ENCODE measurements at places on chromosomes 4 and X.

DNA sequence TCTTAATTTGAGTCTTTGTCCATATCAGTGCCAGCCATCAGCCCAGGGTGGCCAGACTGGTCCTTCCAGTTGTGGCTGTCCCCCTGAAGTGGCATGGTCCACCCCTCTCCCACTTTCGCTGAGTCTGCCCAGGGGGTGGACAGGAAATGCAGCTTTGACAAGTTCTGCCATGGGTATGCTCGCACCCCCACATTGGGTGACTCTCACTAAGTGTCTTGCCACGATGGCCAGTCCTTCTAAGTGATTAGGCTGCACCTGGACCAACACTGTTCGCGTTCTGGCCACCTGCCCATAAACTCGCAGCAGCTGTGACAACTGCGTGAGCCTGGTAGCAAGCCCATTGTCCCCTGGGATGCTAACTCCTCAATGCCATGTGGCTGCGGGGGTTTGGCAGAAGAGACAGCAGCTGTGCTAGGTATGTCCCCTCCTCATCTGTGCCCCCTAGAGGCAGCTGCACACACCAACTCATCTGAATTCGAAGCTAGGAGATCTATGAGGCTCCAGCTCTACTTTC lies 10.0 kb upstream of the LNX1 start:
- DNase-seq = no peak

- no peak for DNase-seq
These were observed 14.0 kb upstream of the PHKA2 start for GRCh38 chrX:18997916-18998315.

DNA sequence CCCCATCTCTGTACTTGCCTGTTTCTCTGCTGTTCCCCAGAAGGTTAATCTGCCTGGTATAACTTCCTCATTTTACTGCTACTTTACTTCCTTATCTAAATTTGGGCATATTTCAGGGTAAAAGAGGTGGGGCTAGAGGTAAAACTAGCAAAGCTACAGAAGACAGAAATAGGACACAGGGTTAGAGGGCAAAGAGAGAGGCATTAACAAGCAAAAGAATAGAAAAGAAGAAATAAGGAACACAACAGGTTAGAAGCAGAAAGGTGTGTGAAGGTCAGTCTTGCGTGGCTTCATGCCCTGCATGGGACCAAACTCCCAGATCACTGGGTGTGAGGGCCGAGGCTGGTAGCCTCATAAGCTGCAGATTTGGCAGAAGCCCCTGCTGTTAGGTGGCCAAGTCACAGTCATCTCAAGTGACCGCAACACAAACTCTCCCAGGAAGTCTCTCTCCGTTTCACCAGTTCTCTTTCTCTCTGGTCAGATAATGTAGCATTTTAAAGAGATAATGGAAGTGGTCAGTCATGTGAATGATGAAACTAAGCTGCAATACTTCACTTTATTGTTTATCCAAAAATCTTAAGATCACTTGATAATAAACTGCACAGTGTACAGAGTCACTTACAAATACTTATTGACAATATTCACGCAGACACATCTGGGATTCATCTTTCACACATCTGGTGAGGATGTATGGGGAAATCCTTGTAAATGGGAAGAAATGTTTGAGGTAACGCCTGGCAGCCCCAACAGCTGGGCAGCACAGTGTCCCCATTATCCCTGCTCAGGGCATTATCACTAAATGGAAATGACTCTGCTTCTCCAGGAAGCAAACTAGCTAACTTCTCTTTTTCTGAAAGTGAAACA lies 16.4 kb downstream of the TMEM154 start:
- no peak for DNase-seq

DNA sequence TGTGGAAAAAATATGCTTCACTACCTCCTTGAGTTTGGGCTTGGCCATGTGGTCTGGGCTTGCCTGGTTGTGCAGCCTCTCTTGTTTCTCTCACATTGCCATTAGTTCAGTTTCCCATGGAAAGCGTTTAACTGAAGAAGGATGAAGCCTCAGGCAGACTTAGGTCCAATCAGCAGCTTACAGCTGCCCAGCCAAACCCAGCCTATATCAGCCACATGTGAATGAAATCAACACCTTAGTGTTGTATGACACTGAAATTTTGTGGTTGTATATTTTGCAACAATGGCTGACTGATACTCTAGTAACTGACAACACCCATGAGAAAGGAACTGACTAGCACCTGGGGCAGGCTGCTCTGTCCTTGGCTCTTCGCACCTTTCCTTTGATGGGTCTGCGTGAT lies 81.2 kb downstream of the KLF8 start:
- DNase-seq = no peak

- DNase-seq = no peak
These were observed 39.1 kb downstream of the TMEM164 start for GRCh38 chrX:110041980-110042379.

DNA sequence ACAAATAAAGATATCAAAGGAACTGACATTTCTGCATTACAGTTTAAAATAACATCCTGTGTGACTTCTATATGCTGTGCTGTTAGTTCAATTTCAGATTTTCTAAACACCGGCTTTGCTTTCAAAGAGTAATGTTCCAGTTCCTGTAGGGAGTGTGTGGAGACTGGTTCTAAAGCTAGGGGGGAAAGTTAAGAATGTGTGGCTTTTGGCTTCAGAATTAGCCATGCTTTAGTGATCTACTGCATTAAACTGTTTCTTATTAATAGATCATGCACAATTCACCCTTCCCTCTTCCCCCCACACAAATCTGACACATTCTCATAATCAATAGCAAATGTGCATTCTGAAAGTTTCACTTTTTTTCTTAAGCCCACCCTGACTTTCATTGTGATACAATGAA lies 32.0 kb upstream of the DKK2 start:
- DNase-seq = no peak

GRCh38 chr4:69490271-69490670 lies 5.4 kb downstream of the UGT2B4 start:
- DNase-seq = no peak

GRCh38 chr4:188930822-188931221 lies 791.6 kb downstream of the TRIML1 start:
- no peak for DNase-seq

DNA sequence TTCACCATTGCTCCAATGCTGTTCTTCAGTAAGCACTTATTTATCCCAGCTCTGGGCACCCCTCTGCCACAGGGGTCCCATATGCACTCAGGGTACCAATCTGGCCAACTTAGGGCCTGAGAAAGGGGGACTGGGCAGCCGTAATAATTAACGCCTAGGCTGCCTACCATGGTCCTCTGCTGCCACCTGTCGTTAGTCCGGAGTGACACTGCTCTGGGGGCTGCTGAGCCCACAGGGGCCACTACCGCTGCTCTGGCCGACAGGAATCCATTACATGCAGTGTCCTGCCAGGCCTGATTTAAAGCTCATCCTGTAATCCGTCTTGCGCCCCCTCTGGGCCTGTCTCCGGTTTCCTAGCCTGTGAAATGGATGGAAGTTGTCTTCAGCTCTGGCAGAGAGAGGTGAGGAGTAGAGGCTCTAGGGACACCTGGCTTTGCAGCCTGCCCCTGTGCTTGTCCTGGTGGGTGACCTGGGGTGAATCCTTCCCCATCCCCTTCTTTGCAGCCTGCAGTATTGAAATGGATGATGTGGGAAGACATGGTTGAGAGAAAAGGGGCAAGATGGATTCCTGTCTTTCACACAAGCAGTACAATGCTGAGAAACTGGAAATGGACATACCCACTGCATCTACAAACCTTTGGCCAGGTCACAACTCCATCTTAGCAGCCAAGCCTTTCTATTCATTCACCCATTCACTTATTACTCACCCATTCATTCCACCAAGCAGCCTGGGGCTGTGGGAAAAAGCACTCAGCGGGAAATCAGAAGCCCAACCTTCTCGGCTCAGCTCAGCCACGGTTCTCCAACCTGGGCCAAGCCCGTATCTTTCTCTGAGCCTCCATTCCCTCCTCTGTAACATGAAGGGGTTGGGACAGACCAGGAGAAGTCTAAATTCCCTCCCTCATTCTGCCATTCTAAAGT lies 116.3 kb upstream of the NALF2 start:
- peak; percentile 35 for DNase-seq

DNA sequence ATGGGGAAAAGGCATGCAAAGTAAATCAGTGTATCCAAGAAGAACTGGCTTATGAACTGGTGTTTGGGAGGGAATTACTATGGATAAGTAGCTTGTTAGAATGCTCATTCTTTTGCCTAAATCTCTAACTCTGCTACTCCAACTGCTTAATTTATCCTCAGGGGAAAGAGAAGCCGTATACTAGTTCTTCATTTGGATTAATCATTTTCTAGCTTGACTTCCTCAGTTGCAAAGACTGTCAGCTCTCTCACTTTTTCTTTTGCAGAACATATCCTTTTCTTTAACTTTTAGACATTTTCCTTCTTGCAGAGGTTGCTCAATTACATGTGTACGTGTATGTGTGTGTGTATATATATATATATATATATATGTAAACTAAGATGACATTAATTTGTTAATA lies 21.9 kb downstream of the GPRIN3 start:
- no peak for DNase-seq

GRCh38 chr4:84529169-84529751 lies 30.2 kb upstream of the NKX6-1 start:
- DNase-seq = no peak

GRCh38 chrX:50495616-50496015 lies 25.0 kb upstream of the DGKK start:
- DNase-seq = no peak

DNA sequence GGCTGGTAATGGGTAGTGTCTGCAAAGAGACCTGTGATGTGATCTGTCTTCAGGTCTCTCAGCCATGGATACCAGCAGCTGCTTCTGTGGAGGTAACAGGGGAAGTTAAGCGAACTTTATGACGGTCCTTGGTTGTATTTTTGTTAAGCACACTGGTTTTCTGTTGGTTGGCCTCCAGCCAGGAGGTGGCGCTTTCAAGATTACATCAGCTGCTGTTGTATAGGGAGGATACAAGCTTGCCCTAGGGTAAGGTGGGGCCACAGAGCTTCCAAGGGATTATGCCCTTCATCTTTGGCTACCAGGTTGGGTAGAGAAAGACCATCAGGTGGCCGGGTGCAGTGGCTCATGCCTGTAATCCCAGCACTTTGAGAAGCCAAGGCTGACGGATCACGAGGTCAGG lies 834.2 kb upstream of the GALNTL6 start:
- no peak for DNase-seq

- DNase-seq = no peak
These were observed 236.6 kb downstream of the LDB2 start for GRCh38 chr4:16661813-16662212.

- DNase-seq = no peak
These were observed 81.1 kb downstream of the VMA21 start for GRCh38 chrX:151478058-151478457.

- no peak for DNase-seq
These were observed 195.3 kb downstream of the QDPR start for GRCh38 chr4:17316566-17316965.

GRCh38 chr4:127069675-127070074 lies 563.1 kb upstream of the INTU start:
- no peak for DNase-seq

Data from activated CD4-positive, alpha-beta memory T cell treated with anti-CD3 and anti-CD28 coated beads for 36 hours (primary cell).